Esophagus mucosa (tissue), 1 donor: ENCODE measurements at places on chromosomes 7 and 10. TPM values are rescaled to one million over a fixed set of nuclear protein-coding genes. Genes with fewer than 3 reads are reported as not detected.

The SCD gene
- total RNA-seq = 297 TPM

The TACC2 gene
- 90.0 TPM for total RNA-seq

The IKZF1 gene
- total RNA-seq = 2.1 TPM

The KEL gene
- total RNA-seq = 0.32 TPM

The TMEM176A gene
- total RNA-seq = 2.6 TPM

The STEAP4 gene
- 23.6 TPM for total RNA-seq

The TDRD1 gene
- not detected for total RNA-seq

The SPAM1 gene
- not detected for total RNA-seq

The ELOVL3 gene
- not detected for total RNA-seq

The LIPN gene
- 1.4 TPM for total RNA-seq

The COL28A1 gene
- 0.16 TPM for total RNA-seq

The RAMP3 gene
- 7.8 TPM for total RNA-seq

The WIPF3 gene
- 1.2 TPM for total RNA-seq
